ENCODE measurements at places on chromosomes 13 and 19. TPM values are rescaled to one million over a fixed set of nuclear protein-coding genes. Genes with fewer than 3 reads are reported as not detected.

Gene LRRC25
- not detected for total RNA-seq

Gene ACTL9
- not detected for total RNA-seq

Gene GRIN3B
- not detected for total RNA-seq

Gene CPB2
- not detected for total RNA-seq

Gene CGB8
- total RNA-seq, result not detected
